ENCODE measurements at places on chromosomes 11 and 22. TPM values are rescaled to one million over a fixed set of nuclear protein-coding genes. Genes with fewer than 3 reads are reported as not detected.

JAM3 gene
- 18.0 TPM for polyA plus RNA-seq

- no peak for DNase-seq
Observed at GRCh38 chr11:3671334-3672254, at the start of gene CHRNA10. Gene CHRNA10, minus strand, starts transcription at chr11:3671384. Its CDS starts 72 bp downstream, at chr11:3671312.

CHADL gene
- polyA plus RNA-seq, result 9.2 TPM

GRCh38 chr22:29202212-29203192, 3.2 kb upstream of the EMID1 start:
- peak; percentile 54 for DNase-seq

- no peak for DNase-seq
Observed at GRCh38 chr22:24510637-24511625, 15.8 kb downstream of the UPB1 start.

IFITM1 gene
- 84.6 TPM for polyA plus RNA-seq

CNTF gene
- polyA plus RNA-seq, result 0.24 TPM

GRCh38 chr22:42717197-42717928, 3.3 kb downstream of the A4GALT start:
- DNase-seq, result no peak

DNA sequence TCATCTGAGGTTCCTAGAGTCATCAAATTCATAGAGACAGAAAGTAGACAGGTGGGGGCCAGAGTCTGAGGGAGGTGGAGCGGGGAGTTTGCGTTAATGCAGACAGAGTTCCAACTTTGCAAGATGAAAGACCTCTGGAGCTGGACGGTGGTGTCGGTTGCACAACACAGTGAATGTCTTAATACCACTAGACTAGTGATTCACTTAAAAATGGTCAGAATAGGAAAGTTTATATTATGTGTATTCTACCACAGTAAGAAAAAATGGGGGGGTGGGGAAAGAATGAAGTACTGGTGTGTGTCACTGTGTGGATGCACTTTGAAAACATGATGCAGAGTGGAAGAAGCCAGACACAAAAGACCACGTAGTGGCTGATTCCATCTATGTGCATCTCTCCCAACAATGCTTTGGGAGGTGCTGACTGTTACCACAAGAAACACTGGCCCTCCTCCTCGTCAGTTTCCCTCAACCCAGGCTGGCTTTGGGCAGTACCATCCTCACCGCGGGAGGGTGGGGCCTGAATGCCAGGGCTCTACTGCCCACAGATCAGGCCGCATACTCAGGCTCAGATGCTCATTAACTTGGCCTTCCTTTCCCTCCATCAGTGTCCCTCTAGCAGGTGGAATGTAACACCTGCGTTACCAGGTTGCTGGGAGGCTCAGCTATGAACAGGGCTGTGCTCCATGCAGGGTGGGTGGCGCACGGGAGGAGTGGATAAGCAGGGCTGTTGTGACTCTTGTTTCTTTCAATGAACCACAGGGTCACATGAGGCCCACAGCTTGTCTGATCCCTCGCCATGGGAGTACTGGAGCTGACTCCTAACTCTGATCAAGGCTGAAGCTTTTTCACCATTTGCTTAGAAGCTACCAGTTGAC, 297.0 kb downstream of the CTTN start:
- DNase-seq, result no peak

DNA sequence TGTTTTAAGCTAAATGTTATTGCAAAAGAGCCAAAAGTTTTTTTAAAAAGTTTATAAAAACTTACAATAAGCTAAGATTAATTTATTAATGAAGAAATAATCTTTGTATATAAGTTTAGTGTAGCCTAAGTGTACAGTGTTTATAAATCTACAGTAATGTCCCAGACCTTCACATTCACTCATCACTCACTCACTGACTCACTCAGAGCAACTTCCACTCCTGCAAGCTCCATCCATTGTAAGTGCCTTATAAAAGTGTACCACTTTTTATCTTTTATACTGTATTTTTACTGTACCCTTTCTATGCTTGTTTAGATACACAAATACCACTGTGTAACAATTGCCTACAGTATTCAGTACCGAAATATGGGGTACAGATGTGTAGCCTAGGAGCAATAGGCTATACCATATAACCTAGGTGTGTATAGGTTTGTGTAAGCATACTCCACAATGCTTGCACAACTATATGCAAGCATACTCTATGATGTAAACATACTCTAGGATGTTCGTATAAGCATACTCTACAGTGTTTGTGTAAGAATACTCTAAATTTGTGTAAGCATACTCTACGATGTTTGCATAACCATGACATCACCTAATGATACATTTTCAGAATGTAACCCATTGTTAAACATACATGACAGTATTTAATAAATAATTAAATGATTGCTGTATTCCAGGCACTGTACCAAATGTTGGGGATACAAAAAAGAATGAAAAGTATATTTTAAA, 953.0 kb downstream of the KCNA4 start:
- DNase-seq, result no peak

MN1 gene
- 0.88 TPM for polyA plus RNA-seq
